Erythroblast (primary cell): ENCODE measurements at places on chromosomes 1 and 21.
A peak's percentile ranks its signal among the peaks of the same experiment; 100 is the strongest.

GRCh38 chr1:19860418-19860817 is 21.8 kb upstream of the OTUD3 start:
- no peak for DNase-seq

DNA sequence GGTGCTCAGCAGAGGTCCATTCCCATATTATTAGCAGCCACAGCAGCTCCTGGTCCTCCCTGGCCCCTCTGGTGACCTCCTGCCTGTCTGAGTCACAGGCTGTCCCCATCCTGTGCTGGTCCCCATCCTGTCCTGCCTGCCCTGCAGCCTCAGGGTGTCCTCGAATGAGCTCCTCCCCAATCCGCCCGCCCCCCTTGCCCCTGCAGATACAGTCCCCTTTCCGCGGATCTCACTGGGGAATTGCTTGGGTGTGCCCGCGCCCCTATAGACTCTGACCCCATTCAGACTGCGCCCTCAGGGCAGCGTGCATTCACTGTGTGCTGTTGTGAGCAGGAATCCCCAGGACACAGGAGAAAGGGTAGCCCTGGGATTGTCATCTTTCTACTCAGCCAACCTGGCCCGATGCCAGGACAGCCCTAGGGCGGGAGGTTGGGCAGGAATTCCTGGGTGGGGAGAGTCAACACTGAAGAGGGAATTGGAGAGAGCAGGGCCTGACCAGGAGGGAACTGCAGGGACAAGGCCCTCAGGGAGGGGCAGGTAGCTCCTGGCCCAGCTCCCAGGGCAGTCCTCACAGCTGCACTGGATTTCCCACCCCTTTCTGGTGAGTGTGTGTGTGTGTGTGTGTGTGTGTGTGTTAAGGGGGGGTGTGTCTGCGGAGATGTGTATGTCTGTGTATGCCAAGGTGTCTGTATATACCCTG is 1.1 kb upstream of the GUCA2A start:
- DNase-seq = no peak

DNA sequence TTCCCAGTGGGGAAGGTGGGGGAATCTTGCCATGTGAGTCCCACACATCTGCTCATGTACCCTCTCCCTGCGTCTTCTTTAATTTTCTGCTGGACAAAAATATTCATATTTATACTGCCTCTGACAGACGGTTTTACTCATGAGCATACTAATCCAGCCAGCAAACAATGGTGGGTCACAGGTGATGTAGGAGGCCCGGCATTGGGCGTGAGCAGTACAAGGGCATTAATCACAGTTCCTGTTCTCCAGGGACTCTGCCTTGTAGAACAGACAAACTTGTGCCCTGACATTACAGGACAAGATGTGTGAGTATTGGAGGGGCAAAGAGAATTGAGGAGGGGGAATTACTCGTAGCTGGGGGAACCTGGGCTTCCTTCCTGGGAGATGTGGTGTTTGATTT is 25.0 kb downstream of the MTARC1 start:
- no peak for DNase-seq

- no peak for DNase-seq
These were observed 177.3 kb upstream of the GORAB start for GRCh38 chr1:170354690-170355089.

DNA sequence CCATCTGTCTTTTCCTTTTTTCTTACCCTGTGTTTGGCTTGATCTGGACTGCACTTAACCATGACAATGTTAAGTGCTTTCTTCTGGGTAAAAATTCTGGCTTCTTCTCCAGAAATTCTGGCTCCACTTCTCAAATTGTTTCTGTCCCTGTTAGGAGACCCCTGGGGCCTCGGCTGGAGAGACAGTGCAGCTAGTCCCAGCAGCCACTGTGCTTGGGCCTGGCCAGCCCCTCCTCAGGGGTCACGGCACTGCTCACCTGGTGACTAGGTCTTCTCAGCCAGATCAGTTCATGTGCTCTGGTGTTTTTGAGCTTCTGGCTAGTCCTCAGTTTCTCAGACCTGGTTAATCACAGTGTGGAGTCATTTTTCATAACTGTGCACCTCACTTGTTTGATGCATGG is 72.4 kb downstream of the ADARB1 start:
- DNase-seq = no peak

DNA sequence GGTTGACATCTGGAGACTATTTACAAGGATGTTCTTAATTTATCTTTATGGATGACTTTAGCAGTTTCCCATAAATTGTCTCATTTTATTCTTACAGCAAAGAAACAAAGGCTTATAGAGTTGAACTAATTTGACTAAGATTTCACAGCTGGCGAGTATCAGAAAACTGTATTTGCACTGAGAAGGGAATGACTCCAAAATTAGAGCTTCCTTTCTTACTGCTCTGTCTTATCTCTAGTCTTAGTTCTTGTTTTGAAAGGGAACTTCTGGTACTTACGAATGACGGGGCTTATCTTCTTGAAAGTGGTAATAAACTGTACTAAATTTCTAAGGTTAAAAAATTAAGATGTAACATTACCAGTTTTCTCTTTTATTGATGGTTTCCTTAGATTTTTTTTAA is 13.6 kb downstream of the CNST start:
- DNase-seq = peak; percentile 25

DNA sequence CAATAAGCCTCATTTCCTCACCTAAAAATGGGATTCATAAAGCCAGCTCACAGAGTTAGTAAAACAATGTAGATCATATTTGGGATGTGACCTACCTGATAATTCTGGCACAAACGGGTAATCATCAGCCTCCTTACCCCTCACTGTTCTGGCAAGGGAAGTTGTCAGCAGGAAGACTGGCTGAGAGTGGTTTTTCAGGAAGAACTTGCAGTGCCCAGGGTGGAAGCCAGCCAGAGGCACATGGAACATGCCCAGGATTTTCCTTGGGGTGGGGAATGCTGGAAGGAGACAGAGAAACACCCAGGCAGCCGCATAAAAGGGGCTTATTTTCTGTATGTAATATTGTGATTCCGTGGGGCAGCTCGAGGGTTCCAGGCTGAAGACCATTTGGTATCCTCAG is 7.7 kb upstream of the SLC5A9 start:
- no peak for DNase-seq

DNA sequence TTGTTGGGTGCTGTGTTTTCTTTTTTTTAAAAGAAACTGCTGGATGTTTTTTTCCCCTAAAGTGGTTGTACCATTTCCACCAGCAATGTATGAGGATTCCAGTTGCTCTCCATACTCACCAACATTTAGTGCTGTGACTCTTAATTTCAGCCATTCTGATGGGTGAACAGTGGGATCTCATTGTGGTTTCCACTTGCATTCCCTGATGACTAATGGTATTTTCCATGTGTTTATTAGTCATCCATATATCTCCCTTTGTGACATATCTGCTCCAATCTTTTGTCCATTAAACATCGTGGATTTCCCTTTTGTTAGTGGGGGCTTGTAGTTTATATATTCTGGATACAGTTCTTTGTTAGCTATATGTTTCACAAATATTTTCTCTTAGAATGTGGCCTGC is 206.0 kb downstream of the CAMTA1 start:
- no peak for DNase-seq

GRCh38 chr1:40824591-40825434 is 37.4 kb downstream of the CITED4 start:
- DNase-seq = no peak

DNA sequence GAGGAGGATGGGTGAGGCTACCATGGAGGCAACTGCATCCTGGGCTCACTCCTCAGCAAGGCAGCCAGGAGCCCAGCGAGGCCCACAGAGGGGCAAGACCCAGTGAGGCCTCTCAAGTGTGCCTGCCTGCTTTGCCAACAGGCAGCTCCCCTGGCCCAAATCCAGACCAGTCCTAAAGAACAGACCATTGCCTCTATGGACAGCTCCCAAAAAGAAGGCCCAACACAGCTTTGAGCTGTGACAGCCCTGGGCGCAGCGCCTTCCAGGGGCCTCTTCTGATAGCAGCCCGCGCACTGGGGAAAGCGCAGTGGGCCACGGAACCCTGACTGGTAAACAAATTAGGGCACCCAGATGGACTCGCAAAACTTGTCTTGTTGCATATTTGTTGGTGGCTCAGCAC is 25.5 kb downstream of the C1orf198 start:
- no peak for DNase-seq

GRCh38 chr1:190699165-190699564 is 221.5 kb upstream of the BRINP3 start:
- DNase-seq = no peak

- DNase-seq = peak; percentile 57
These were observed 448 bp downstream of the G0S2 start for GRCh38 chr1:209675565-209676154.

DNA sequence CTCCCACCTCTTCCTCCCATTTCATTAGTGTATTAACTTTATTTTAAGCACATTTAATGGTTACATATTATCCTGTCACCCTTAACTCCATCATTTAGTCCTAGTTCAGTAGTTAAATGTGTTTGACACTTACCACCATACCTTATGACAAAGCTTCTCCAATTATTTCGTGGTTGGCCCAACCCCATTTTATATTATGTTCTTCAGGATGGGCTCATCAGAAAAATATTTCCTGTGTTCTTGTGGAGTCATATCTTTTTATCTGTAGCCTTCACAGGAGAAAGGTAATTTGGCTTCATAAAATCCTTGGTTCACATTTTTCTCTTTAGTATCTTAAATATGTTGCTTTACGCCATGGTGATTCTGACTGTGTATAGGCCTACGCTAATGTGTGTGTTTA is 142.3 kb upstream of the COL6A1 start:
- DNase-seq = no peak

DNA sequence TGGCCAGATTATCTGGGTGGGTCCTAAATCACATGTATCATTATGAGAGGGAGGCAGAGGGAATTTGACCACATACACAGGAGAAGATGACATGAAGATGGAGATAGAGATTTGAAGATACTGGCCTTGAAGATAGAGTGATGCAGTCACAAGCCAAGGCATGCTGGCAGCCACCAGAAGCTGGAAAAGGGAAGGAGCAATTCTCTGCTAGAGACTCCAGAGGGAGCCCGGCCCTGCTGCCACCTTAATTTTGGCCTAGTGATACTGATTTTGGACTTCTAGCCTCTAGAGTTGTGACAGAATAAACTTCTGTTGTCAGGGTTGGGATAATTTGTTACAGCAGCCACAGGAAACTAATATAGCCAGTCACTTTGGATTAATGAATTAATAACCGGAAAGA is 2.2 kb upstream of the PRDM2 start:
- no peak for DNase-seq

GRCh38 chr1:15698201-15698600 is 14.1 kb downstream of the PLEKHM2 start:
- no peak for DNase-seq

- DNase-seq = no peak
These were observed 61.5 kb upstream of the PTBP2 start for GRCh38 chr1:96660051-96660450.

DNA sequence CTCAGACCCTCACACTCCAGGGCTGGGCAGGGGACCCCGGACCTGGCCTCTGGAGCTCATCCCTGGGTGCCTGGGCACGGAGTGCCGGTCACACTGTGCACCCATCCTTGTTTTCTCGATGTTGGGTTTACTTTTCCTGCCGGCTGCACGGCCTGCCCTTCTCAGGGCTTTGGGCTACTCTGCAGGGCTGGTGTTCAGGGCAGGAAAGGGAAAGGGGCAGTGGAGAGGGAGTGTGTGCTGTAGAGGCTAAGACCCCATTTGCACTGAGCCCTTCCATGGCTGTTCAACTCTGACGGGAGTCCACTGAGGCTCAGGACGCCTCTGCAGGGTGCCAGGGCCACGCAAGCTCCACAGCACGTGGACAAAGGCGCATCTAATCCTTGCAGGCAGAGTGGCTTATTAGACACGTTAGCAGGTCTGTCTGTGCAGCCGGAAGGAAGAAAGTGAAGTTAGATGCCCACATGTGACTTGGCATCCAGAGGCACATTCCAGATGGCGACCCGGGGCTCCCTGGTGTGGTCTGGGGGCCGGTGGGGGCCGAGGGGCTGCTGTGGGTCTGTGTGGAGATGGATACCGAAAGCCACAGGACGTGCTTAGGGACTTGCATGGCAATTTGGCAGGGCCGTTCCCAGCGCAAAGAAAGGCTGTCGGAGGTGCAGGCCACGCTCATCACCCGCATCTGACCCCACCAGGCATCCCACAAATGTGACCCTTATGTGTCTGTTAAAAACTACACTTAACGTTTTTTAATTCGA is 33.6 kb downstream of the COL18A1 start:
- DNase-seq = no peak

GRCh38 chr1:78633209-78633608 is 13.0 kb downstream of the IFI44L start:
- no peak for DNase-seq

DNA sequence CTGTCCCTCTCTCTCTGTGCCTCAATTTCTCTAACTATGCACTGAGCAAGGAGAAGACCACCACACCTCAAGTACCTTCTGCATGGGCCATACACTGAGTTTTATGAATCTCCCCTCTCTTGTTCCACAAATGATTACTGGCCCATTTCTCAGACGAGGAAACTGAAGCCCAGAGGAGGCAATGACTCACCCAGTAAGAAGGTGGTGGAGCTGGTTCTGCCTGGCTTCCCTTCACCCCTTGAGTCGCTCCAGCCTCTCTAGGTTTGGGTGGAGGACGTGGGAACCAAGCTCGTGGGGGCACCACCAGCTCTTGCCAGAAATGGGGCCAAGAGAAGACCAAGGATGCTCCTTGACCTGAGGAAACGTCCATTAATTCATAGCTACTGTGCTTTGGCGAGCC is 21.3 kb upstream of the RUNX3 start:
- DNase-seq = no peak

GRCh38 chr1:38941093-38941492 is 537 bp downstream of the RHBDL2 start:
- no peak for DNase-seq

DNA sequence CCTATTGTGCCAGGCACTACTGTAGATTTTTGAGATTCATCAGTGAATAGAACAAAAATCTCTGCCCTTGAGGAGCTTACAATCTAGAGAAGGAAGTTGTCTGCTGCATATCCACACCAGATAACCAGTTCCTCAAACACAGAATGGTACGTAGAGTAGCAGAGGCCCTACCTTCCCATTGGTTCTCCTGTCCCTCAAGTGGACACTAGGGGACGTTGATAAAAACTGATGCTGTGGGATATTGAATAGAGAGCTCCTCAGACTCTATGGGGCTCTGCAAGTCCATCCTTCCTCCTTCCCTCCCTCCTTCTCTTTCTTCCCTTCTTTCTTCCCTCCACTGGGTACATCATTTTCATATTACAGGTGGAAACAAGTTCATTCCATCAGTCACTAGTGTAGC is 371.3 kb downstream of the PBX1 start:
- no peak for DNase-seq

DNA sequence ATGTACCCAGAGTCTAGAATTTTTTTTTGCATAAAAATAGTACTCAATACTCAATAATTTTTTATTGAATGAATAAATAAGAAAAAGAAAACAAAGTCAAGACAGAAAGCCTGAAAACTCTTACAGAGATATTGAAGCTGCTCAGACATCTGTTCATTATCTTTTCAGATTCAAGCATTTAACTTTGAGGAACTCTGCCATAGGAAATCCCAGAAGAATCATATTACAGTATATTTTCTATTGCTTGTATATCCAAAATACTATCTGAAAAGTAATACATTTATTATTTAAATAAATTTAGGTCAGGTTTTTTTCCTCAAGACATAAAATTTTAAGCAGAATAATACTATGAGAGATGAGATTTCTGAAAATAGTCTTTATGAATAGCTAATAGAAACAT is 755.9 kb upstream of the ADGRL4 start:
- no peak for DNase-seq
